ENCODE measurements at places on chromosomes 7 and 10.

DNA sequence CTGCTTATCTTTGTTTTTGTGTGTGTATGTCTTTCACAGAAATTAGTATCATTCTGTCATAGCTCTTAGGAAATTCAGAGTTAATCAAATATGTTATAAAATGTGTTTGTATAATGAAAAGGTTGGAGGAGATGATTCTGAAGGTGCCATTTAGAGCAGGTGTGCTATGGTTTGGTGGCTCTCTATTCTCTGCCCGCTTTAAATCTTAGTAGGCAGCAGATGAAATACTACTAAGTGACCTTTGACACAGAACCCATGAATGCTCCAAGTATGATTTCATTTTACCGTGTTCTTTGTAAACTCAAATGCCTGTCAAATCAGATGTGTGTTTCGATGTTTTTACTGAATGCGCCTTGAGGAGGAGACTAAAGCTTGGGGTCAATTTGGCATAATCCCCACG lies 24.5 kb downstream of the ZEB1 start:
- DNase-seq, result no peak

DNA sequence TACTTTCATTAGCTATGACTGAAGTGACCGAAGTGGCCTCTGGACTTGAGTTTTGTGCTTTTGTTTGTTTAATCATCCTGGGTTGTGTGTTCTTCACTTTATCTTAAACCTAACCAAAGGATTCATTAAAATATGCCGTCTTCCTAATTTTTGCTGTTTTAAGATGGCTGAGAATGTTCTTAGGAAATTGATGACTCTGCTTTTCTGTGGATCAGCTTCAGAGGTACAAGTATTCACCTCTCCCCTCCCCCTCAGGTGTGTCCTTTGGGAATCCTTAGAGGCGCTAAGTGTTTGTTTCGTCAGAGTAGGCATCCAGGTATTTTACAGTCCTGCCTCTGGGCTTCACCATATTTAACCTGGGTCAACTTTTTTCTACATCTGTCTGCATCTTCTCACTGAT lies 1.1 kb downstream of the CCDC126 start:
- no peak for DNase-seq

GRCh38 chr7:115099906-115100305 lies 178.0 kb downstream of the MDFIC start:
- DNase-seq, result no peak

- DNase-seq, result no peak
Observed at GRCh38 chr7:43485580-43485979, 97.3 kb upstream of the STK17A start.

GRCh38 chr7:17168416-17168815 lies 130.0 kb upstream of the AHR start:
- no peak for DNase-seq

- DNase-seq, result no peak
Observed at GRCh38 chr7:154726368-154726767, 276.6 kb downstream of the PAXIP1 start.

GRCh38 chr7:47400741-47401206 lies 181.1 kb downstream of the TNS3 start:
- DNase-seq, result no peak
